ENCODE measurements at places on chromosomes 11 and 22. TPM values are rescaled to one million over a fixed set of nuclear protein-coding genes. Genes with fewer than 3 reads are reported as not detected.

GRCh38 chr11:101215069-101215468 lies 85.5 kb upstream of the PGR start:
- no peak for DNase-seq

- no peak for DNase-seq
Observed at GRCh38 chr11:27672836-27673464, 27.3 kb downstream of the BDNF start.

GRCh38 chr11:95444309-95445241 lies 213.6 kb upstream of the SESN3 start:
- DNase-seq, result no peak

DNA sequence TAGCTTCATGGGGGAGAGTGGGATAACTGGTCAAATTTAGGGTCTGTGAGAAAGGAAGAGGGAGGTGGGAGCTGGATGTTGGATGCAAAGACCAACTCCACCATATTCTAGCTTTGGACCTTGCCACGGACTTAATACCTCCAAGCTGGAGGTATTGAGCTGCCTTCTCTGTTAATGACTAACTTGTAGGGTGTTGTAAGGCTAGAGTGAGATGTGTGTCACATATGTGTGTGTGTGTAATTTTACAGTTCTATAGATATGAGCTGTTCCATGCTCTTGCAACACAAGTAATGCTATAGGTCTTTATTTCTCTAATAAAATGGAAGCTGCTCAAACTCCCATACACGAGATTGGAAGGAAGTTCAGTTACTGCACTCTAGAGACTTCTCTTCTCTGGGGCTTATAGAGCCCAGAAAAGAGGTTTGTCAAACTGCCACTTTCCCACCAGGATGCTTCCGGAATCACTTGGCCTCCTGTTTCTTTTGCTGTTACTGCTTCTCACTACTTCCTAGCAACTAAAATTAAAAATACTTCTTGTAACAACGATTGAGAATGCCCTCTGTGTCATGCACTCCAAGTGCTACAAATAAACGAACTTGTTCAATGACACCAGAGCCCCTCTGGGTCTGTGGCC lies 16.0 kb upstream of the FJX1 start:
- no peak for DNase-seq

- no peak for DNase-seq
Observed at GRCh38 chr11:130636722-130637464, 188.4 kb downstream of the ADAMTS15 start.

DNA sequence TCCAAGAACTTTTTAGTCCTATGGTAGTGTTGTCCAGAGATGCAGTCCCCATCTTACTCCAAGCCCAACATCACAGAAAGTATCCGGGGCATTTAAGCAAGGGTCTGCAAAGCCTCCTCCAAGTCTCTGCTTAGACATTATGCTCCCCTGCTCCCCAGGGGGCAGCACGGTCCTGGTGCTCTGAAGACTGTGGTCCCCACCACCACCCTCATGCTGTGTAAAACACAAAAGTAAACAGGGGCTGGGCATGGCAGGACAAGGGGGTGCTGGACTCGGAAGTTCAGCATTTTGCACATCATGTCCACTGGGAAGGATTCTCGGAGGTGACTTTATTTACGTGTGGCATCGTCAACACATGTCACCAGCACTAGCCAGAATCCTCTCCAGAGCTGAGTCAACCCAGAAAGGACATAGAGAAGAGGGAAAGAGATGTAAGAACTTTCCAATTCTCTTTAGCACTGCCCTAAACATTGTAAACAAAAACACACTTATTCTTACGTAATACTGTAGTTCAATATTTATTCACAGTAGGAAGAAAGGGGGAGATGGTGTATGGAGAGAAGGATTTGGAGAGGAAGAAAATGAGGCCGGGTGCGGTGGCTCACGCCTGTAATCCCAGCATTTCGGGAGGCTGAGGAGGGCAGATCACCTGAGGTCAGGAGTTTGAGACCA lies 37.7 kb downstream of the TCIRG1 start:
- DNase-seq, result no peak

DNA sequence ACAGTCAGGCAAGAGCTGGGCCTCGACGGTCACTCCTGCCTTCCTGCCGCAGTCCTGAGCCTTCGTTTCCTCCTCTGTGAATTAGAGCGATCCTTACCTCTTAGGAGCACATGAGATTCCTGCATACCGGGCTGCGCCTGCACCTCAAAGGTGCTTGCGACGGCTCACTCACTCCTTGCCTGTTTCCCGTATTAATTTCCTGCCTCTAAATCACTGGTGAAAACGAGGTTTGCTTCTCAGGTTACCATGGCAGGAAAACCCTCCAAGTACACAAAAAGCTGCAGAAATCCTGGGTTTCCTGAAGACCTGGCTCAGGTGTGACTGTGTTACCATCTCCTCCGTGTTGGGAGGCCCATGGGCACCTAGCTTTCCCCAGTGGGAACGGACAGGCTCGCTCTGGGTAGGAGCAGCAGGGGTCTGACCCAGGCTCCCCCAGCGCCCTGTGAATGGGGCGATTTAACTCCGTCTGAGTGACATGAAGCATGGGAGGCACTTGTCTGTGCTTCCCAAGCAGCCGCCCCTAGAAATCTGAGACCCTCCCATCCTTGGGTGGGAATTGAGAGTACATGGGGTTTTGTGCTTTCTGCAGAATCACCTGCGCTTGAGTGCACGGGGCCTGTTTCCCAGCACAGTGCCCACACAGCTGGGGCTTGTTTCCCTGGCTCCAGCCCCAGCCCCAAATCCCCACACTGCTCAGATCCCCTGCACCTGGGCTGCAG lies 64.8 kb downstream of the PHF21B start:
- no peak for DNase-seq

DNA sequence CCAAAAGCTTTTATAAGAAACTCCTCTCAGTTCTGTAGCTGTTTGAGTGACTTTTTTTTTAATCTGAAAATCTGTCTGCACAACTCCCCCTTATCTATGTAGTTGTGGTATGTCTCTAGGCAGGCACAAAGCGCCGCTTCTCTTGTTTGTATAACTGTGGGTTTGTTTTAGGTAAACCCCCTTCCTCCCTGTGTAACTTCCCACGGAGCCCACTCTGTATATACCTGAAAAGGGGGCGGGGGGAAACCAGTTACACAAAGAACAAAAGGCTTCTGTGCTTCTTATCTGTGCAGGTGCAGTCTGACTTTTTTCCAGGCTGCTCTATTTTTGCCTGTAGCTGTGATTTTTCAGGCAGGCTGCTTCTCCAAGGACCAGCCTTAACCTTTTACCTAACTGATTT lies 13.2 kb downstream of the OR10AG1 start:
- no peak for DNase-seq

DNA sequence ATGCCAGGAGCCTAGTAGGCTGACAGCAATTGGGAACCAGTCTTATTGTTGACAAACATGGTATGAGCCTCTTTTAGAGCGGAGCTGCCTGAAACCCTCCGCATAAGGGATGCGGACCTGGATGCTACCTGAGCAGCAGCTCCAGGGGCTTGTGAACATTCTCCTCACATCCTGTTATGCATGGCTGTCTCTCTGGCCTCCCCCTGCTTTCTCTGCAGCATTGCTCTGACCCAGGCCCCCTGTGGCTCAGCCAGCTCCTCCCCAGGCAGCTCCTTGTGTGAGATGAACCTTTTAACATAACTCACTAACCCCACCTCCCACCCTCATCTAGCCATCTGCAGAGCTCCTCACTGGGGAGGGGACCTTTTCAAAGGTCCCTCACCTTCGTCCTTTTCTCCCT lies 6.0 kb downstream of the BMAL1 start:
- DNase-seq, result no peak

DNA sequence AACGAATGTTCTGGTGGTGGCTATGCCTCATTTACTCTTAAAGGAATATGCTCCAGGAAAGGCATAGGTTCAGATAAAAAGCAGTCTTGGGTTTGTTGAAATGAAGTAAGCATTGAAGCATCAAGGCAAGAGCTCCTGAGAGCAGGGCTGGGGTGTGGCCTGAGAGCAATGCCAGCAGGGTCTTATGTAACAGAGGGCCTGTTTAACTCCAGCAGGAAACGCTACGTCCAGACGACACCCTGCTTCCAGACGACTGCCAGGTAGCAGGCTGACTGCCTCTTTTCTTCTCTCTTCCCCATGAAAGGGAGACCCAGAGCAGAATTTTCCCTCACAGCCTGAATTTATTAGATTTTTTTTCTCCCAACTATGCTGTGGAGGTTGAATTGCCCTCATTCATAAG lies 127.2 kb upstream of the SLC5A12 start:
- no peak for DNase-seq

DNA sequence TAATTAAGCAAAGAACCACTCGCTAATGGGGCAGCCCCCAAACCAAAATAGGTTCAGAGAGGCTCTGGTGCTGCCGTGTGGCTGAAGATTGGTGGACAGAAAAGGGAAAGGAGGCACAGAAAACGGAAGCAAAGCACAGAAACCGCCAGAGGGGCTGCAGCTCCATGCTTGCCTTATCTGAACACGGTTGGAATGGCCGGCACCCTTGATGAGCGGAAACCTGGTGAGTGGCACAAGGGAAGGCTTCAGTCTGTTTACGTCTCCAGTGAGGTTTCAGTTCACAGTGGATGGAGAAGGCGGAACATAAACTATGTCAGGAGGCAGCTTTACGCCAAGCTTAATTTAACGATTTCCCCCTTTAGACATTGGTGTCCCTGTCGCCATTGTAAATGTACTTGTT lies 5.2 kb upstream of the PRR33 start:
- no peak for DNase-seq

- no peak for DNase-seq
Observed at GRCh38 chr22:36211237-36211861, 9.7 kb upstream of the APOL4 start.

- no peak for DNase-seq
Observed at GRCh38 chr22:29673361-29674066, 46.3 kb upstream of the CABP7 start.

DNA sequence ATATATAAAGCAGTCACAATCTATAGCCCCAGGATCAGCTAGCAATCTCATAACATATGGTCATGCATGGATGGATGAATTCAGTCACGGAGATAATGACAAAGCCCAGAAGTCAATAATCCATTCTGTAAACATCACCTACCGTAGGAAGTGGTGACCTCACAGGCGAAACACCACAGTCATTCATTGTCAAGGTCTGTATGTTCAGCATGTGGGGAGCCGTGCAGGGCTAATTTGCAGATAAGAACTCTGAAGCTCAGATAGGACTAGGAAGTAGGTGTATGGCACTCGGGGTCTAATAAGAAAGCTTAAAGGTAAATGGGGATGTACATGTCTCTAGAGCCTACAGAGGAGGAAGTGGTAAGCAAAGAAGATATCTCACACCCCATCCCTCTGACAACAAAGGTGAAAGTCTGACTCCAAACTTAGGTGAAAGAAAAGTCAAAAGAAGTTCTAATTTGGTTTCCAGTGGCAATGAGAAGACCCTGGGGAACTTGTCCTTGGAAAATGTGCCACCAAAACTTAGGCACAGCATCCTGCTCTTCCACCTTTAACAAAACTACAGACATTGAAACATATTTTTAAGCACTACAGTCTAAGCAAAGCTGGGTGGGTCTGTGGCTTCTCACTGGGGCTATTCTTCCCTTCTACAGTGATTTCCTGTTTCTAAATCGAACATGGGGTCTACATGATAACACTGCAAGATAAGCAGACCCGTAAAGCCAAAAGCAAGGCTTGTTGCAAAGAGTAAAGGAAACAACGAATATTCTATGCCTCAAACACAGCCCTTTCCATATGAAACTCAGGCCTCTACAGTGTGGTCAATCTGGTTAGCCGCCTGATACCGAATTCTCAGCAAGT lies 5.2 kb downstream of the CRTAM start:
- no peak for DNase-seq

DNA sequence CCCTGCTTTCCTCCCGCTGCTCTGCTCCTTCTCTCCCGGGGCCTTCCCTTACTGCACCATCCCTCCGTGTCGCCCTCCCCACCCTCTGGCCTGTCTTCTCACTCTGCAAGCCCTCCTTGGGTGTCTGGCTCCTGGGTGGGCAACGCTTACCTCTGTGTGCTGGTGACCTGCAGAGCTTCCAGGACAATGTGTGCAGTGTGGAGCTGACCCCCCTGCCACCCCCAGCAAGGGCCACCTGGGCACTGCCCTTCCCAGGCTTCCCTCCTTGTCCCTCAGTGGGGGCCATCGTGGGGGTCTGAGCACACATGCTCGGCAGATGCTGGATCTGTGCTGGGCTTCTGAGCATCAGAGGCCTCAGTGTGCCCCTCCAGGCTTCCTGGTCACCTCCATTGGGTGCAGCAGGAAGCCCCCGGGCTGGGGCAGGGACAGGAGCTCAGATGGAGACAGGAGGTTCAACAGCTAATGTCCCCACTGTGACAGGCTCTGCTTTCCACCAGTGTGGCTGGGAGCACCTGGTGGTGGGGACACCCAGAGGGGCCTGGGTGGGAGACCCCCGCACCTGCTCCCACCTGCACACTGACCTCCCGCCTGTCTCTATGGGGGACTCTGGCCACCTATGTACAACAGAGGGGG lies 7.8 kb upstream of the BRSK2 start:
- DNase-seq, result no peak

- DNase-seq, result no peak
Observed at GRCh38 chr11:94314064-94314463, 9.7 kb downstream of the IZUMO1R start.

DNA sequence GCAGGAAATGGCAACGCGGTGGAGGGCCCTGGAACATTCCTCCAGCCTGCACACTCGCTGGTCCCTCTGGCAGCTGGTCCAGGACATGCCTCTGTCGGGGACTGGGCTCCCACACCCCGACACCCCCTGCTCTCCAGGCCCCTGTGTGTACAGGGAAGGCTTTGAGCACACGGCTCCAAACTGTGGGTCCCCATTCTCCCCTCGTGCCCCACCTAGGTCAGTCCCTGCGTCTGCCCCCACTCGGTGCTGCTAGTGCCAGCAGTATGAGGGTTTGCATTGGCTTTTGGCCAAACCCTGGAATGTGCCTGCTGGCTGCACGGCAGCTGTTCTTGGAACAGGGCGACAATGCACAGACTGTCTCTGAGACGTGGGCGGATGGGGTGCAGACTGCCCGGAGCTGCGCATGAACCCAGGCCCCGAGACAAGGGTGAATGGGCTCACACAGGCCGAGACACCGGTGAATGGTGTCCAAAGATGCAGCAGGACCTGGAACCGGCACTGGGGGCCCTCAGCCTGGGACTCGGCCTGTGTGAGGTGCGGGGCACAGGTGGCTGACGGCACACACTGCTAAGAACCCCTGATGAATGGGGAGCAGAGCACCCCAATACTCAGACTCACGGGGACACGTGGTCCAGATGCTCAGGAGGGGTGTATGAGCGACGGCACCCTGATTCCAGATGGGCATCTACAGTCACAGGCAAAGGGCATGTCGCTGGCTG lies 7.5 kb upstream of the SYT8 start:
- peak; percentile 77 for DNase-seq

NPAS4 gene
- total RNA-seq, result 0.16 TPM

SORL1 gene
- total RNA-seq, result 76.3 TPM

CARS1 gene
- total RNA-seq, result 35.7 TPM

MPZL2 gene
- total RNA-seq, result 1.4 TPM

C11orf21 gene
- 0.16 TPM for total RNA-seq

TSPAN32 gene
- total RNA-seq, result not detected

MMP13 gene
- total RNA-seq, result not detected

DRD2 gene
- not detected for total RNA-seq

RAG2 gene
- total RNA-seq, result not detected

MUC5AC gene
- not detected for total RNA-seq

CCDC15 gene
- total RNA-seq, result 2.5 TPM

MYRF gene
- total RNA-seq, result 0.94 TPM

Measured in occipital lobe (tissue), 3 donors.